Cortex of kidney (tissue), 1 donor: ENCODE measurements at places on chromosomes 7 and 10.

- DNase-seq: no peak
Measured at GRCh38 chr7:24572393-24572996, 757 bp upstream of the PALS2 start.

DNA sequence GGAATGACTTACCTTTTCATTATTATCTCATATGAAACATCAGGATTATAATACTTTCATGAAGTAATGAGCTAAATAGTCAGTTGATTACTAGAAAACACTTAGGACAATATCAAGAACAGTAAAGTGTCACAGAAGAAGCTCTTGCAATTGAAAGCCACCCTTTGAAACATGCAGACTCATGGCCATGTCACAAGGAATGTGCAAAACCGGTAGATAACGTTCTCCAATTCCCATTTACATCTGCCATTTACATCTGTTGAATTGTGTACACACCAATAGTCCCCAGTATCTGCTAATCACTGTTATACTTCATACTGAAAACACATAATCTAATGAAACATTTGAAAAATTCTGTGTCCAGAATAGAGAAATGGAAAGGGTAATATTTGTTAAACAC lies 237.5 kb downstream of the CREB5 start:
- no peak for DNase-seq

DNA sequence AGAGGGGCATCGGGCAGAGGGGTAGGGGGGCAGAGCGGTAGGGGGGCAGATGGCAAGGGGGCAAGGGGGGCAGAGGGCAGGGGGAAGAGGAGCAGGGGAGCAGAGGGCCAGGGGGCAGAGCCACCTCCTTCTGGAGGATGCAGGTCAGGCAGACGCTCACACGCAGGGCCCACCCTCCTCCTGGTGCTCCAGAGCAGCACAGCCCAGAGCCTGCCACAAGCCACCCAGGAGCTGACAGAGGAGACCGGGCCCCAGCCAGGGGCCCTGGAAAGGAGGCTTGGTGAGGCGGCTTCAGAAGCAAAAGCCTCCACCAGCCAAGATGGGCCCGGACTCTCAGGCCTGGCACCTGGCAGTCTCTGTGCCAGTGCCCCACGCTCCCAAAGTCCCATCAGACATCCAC lies 13.1 kb downstream of the MAD1L1 start:
- DNase-seq: no peak

- no peak for DNase-seq
Measured at GRCh38 chr7:28442540-28443420, 30.5 kb downstream of the CREB5 start.

DNA sequence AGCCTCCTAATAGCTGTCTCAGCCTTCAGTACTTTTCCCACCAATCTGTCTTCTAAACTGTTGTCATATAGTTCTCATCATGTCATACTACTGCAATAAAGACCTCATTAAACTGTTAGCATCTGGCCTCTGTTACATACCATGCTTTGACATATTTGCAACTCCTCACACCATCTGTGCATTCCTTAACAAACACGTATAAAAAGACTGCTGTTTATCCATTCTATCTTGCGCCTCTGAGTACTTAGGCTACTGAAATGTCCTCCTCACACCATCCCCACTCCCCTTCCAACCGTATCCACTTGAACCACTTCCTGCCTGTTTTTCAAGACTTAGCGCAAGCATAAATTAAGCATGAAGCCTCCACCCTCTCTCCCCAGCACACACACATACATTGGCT lies 41.6 kb downstream of the SLC16A9 start:
- DNase-seq: no peak

- DNase-seq: no peak
Measured at GRCh38 chr10:78348411-78349164, 314.9 kb downstream of the RPS24 start.

DNA sequence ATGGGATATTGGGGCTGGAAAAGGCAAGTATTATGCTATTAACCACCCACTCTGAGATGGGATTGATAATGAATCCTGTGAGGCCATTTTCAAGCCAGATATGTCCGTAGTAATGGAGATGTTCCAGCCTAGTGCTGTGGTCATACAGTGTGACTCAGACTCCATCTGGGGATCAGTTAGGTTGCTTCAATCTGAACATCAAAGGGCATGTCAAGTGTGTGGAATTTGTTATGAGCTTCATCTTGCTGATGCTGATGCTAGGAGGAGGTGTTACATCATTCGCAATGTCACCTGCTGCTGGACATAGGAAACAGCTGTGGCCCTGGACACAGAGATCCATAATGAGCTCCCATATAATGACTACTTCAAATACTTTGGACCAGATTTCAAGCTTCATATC lies 144.7 kb downstream of the PLCE1 start:
- DNase-seq: no peak

- DNase-seq: no peak
Measured at GRCh38 chr10:62048470-62048869, 147.0 kb downstream of the ARID5B start.
